ENCODE measurements at places on chromosomes 16 and 17. TPM values are rescaled to one million over a fixed set of nuclear protein-coding genes. Genes with fewer than 3 reads are reported as not detected.

ADGRG1 gene
- 0.83 TPM for total RNA-seq

SLFN12 gene
- 48.6 TPM for total RNA-seq

MYH1 gene
- not detected for total RNA-seq

PPL gene
- 0.36 TPM for total RNA-seq

KCNG4 gene
- not detected for total RNA-seq
